Fibroblast of skin of right quadriceps (primary cell): ENCODE measurements at places on chromosomes 6 and 20.

- DNase-seq = peak; percentile 50
Observed at GRCh38 chr6:3520281-3521230, 63.7 kb upstream of the SLC22A23 start.

GRCh38 chr6:148455674-148456558 is 113.3 kb downstream of the SASH1 start:
- DNase-seq = no peak

DNA sequence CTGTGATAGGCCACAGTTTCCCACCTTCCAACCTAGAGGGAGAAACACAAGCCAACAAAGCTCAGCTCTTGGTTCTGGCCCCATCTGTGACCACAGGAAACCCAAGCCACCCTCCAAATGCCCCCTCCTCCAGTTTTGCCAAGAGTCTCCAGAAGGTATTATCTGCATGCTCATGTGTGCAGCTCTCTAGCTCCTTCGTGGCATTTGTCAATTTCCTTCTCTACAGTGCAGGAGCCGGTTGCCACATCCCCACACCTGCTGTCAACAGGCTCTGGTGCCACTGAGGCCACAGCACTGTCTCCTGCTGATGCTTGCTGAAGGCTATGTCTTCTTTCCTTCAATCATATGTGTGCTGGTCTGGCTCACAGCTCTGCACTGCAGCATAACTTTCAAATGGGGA is 177.2 kb downstream of the CLIC5 start:
- no peak for DNase-seq

GRCh38 chr6:33075568-33076405 is at the start of gene HLA-DPB1:
HLA-DPB1 (plus strand) TSS chr6:33075990; CDS start chr6:33076042, 52 bp downstream.
- DNase-seq = peak; percentile 22

DNA sequence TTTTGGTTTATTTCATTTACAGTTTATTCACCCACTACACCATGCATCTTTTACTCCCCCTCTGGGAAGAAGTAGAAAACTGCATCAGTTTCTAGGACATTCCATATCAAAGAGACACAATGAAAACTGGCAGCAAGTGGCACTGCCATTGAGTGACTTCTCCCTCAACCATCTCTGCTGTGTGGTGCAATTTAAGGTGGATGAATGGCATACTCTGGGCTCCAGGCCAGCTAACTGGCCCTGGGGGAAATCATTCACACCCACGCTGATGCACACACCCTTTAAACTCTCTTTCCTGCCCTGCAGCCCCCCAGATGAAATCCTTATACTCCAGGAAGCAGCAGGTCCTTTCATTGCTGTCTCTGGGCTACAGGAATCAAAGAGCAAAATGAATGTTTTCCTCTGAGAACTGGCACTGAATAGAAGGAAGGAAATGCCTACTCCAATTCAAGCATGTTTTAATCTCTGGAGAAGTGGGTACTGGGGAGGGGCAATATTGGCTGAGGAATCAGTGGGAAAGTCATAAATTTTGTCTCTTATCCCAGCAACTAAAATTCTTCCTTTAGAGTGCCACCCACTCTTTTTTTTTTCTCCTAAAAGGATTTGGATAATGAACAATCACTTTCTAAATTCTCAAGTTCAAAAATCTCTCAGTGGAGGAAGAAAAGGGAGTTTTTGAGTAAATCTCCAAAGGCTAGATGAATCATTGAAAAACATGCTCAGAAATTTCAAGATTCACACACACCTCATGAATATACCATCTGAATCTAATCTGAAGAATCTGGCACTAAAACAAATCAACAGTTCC is 16.9 kb upstream of the RFPL4B start:
- peak; percentile 66 for DNase-seq

DNA sequence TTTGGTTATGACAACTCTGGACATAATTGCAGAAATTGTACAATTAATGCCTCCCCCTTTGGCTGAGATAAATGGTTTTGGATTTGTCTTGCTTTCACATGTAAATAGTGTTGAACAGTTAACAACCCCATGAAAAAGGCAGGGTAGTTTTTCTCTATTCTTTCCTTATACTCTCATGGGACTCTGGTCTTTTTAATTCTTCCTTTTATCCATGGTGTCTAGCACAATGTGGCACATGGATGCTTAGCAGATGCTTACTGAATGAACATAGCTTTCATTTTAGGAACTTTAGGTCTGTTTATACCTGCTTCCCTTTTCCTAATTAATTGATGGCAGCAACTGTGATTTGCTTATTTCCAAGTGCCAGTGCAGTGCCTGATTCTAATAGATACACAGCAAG is 75.6 kb downstream of the NCOA3 start:
- no peak for DNase-seq

GRCh38 chr6:99933129-99933528 is 60.9 kb downstream of the MCHR2 start:
- DNase-seq = peak; percentile 90

- DNase-seq = no peak
Observed at GRCh38 chr20:44012466-44013226, 98.0 kb downstream of the TOX2 start.

- DNase-seq = no peak
Observed at GRCh38 chr6:106614592-106615257, 14.6 kb downstream of the RTN4IP1 start.

- no peak for DNase-seq
Observed at GRCh38 chr6:14240411-14241166, 123.0 kb downstream of the CD83 start.

- peak; percentile 17 for DNase-seq
Observed at GRCh38 chr20:52922436-52922835, 49.7 kb upstream of the TSHZ2 start.

- DNase-seq = peak; percentile 37
Observed at GRCh38 chr6:63307581-63308246, 12.1 kb downstream of the LGSN start.

GRCh38 chr6:102841060-102841459 is 1447.6 kb downstream of the GRIK2 start:
- DNase-seq = peak; percentile 0

GRCh38 chr6:82775361-82775760 is 290.3 kb downstream of the UBE3D start:
- peak; percentile 24 for DNase-seq

DNA sequence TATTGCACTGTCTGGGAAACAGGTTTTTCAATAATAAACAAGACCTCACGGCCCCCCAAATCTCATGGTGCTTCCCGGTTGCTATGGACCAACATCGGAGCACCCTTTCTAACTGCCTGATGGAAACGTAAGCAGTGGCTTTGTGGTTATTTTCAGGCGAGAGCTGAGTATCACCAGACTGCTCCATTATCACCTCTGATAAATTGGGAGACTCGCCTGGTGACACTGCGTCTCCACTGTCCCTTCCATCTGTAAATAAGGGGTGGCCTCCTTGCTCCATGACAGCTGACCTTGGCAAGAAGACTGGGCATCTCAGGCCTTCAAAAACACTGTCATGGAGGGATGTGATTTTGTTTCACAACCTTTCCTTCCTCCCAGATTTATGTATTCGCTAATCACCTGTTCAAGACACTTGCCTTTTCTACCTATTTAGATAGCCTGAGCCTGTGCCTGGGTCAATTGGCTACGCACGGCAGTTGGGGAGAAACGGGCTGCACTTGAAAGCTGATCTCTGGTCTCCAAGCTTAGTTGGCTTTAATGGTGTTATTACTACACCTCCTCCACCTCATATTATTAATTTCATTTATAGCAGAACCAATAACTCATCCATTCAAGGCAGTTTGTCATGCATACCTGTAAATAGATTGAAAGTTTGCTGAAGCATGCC is 17.7 kb upstream of the CDH4 start:
- DNase-seq = no peak

- no peak for DNase-seq
Observed at GRCh38 chr6:82419132-82419581, 55.5 kb downstream of the TPBG start.

DNA sequence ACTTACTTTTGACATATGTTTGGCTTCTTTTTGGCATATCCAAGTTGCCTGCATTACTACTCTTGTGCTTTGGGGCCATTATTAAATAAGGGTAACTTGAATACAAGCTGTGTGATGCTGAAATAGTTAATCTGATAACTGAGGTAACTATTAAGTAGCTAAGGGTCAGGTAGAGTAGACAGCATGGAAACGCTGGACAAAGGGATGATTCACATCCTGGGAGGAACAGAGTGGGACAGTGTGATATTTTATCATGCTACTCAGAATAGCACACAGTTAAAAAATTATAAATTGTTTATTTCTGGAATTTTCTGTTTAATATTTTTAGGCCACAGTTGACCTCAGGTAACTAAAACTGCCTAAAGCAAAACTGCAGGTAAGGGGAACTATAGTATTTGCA is 483.9 kb downstream of the RFPL4B start:
- DNase-seq = no peak

DNA sequence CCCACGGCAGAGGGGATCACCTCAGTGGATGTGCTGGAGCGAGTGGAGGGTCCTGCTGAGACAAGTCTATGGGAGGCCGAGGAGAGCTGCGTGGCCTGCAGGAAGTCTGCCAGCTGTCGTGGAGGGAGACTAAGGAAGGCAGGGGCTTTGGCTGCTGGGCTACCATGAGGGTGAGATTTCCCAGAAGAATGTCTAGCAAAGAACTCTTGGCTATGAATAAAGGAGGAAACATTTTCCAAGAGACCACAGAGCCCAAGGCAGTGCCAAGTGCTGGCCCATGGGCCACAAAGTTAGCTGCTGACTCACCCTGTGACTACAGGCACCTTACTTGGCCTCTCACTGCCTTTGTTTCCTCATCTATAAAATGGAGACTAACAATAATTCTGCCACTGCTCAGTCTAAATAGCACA is 73.4 kb downstream of the PRDM1 start:
- DNase-seq = peak; percentile 95

GRCh38 chr6:111276335-111276734 is 189.0 kb downstream of the SLC16A10 start:
- no peak for DNase-seq

- peak; percentile 94 for DNase-seq
Observed at GRCh38 chr20:34017610-34018009, 23.9 kb downstream of the RALY start.

DNA sequence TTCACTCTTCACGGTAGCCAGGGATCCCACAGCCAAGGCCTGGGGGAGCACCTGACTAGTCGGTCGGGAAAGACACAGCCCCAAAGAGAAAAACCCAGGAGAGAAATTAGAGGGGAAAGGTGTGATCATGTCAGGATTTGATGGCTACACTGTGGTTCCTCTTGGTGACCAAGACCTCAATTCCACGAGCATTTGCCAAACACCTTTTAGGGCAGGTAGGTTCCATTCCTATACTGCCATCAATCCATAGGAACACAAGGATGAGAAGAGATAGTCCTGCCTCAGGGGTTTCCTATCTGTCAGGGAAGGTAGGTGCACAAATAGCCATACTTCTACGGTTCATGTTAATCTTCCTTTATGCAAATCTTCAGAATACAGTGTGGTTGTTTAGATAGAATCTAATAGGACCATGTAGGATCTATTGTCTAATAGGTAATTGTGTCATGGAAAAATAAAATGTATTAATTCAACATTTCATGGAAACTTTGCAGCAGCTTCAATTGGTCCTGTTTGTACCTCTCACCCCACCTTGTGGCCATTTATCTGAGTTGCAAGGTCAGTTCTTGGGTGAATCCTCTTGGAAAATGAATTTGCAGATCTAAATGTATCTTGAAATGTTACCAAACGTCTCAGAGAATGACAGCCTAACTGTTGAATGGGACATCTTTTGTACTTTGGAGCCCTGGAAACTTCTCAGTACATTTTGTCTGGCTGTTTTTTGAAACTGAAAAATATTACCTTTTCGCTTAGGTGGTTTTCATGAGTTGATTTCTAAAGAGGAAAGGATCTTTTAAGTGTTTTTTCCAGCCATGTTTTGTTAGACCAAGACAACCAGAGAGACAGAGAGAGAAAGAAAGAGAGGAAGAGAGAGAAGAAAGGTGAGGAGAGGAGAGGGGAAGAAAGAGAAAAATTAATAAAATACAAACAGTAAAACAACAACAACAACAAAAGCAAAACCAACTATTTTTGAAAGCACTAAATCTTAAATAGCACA is 33.7 kb upstream of the IYD start:
- DNase-seq = peak; percentile 68

GRCh38 chr20:24389686-24390085 is 79.7 kb upstream of the SYNDIG1 start:
- DNase-seq = no peak

GRCh38 chr6:70231311-70231710 is 71.6 kb downstream of the COL9A1 start:
- DNase-seq = no peak

- DNase-seq = peak; percentile 32
Observed at GRCh38 chr6:25788305-25788922, 33.9 kb downstream of the SLC17A4 start.

GRCh38 chr20:11255860-11256259 is 582.1 kb upstream of the JAG1 start:
- no peak for DNase-seq

GRCh38 chr6:56232436-56232835 is 14.9 kb downstream of the COL21A1 start:
- DNase-seq = no peak

DNA sequence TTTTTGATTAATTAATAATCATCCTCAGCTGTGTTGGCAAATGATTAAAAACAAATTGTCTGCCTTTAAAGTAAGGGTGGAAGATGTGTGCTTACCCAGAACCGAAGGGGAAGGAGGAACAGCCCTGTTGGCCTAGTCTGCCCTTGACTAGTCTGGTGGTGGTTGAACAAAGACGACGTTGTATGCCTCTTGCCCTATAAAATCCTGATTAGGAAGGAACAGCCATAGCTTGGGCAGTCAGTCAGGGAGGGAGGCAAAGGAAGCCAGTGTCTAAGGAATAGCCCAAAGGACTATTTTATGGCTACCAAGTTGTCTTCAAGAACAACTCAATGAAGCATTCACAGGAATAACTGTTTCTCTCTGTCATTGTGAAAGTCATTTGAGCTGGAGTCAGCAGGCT is 70.7 kb downstream of the PRDM1 start:
- DNase-seq = no peak

DNA sequence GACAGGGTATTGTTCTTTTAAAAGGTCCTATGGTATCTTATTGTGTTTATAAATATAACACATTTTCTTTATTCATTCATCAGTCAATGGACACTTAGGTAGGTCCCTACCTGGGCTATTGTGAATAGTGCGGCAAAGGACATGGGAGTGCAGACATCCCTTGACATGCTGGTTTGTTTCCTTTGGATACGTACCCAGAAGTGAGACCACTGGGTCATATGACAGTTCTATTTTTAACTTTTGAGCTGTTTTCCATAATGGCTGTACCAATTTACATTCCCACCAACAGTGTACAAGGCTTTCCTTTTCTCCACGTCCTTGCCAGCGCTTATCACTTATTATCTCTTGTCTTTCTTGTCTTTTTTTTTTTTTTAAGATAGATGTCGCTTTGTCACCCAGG is 627.5 kb downstream of the PRKN start:
- DNase-seq = peak; percentile 25

DNA sequence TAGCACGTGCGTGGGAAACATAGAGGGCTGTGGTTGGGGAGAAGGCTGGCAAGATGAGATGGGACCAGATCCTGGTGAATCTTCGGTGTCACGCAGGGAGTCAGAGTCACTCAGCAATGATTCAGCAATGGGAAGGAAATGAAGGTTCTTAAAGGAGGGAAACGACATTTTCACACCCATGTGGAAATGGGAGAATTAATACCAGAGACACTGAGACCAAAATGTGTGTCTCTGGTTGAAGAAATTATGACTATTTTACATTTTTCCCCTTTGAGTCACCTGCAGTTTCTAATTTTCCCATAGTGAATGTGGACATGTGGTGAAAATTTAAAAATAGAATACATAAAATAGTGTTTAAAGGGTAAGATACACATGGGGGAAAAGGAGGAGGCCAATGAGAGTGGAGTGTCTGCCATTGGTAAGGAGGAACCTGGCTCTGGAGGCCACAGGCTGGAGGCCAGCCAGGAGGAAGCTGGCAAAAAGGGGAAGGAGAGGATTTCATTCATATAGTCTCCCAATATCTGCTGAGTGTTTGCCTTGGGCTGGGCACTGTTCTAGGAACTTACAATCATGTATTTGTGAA is 17.5 kb downstream of the NRN1 start:
- peak; percentile 94 for DNase-seq
